ENCODE measurements at places on chromosomes 5 and 9. TPM values are rescaled to one million over a fixed set of nuclear protein-coding genes. Genes with fewer than 3 reads are reported as not detected.

Gene GOLGA2
- 40.3 TPM for total RNA-seq

Gene PKD2L2
- total RNA-seq, result not detected

Gene MARCHF3
- 3.2 TPM for total RNA-seq

Gene PLAC8L1
- total RNA-seq, result not detected

Gene FBXW2
- 84.7 TPM for total RNA-seq

Gene SPATA31A3
- not detected for total RNA-seq

Gene TRAF1
- 77.1 TPM for total RNA-seq

Gene ADAMTS6
- total RNA-seq, result 2.2 TPM

Gene ZNF883
- total RNA-seq, result 0.55 TPM

Gene PCDHB12
- not detected for total RNA-seq

Gene PLPP1
- 28.6 TPM for total RNA-seq

Gene PRDM9
- total RNA-seq, result not detected

Gene FAM240B
- total RNA-seq, result not detected

Gene UBLCP1
- 29.2 TPM for total RNA-seq

Gene PPWD1
- total RNA-seq, result 60.7 TPM

Gene CENPK
- total RNA-seq, result 81.0 TPM

Gene MEIKIN
- total RNA-seq, result 1.2 TPM

Gene BASP1
- total RNA-seq, result 0.22 TPM

Gene ADRB2
- total RNA-seq, result 0.87 TPM

Gene BRINP1
- not detected for total RNA-seq

Gene SEMA4D
- total RNA-seq, result 265 TPM

Gene BHMT2
- total RNA-seq, result not detected

Gene LHX3
- total RNA-seq, result not detected

Gene MAP1B
- 0.02 TPM for total RNA-seq

All from activated naive CD4-positive, alpha-beta T cell treated with anti-CD3 and anti-CD28 coated beads, Interleukin-2, amount 10 ng/mL, durations not matched to agents 5 hours and 36 hours (primary cell).